RWPE1 (cell line): ENCODE measurements at places on chromosomes 12 and 14.

DNA sequence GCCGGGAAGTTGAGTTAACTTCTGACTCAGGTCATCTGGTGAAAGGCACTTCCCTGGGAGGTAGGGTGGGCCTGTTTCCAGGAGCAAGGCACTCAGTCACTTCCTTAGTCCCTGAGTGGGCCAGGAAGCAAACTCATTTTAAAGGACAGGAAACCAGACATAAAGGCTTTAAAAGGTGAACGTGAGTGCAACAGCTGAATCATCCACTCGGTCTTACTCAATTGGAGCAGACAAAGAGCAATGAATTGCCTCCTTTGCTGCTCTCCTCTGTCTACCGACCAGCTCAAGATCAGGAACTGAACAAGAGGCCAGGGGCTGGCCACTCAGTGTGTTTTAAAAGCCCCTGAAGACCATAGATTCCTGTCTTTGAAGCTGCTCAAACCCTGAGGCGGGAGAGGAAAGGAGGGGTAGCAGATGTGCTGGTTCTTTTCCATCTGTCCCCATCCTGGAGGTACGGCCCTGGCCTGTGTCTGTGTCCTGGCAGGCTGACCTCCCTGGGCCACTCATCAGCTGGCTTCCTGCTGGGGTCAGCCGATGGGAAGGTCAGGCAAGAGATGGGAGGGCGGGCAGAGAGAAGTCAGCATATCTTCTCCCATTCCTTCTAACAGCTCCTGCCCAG lies 148.9 kb downstream of the PPM1H start:
- peak; percentile 83 for DNase-seq

DNA sequence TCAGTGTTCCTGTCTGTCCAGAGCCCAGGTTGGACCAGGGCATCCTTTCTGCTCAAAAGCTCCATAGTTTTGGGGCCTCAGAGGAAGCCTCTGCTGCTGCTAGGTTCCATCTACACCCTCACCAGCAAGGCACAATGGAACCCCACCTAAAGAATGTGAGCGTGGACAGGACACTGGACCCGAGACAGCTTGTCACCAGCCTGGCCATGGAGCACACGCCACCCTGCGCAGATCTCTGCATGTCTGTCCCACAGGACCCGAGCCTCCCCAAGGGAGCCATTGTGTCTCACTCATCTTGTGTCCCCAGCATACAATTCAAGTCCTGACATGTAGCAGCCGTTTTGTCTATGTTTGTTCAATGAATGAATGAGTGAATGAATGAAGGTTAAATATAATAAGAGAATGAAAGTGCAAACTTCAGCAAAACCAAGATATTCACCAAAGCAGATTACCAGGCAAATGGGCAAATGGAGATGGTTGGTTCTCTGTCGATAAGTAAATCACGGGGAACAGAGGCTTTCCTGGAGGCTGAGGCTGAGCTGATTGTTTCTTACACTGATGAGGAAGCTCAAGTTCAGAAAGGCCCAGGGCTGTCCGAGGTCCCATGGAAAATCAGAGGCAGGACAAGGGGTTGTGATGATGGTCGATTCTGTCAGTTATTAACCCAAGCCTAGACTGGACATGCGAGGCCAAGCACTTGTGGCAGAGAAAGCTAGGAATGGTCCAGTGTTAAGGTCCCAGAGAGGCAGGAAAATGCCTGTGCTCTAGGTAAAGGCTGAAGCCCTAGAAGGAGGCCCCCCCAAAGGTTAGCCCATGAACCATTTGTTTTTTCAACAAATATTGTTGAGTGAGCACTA lies 27.0 kb downstream of the SERPINA3 start:
- no peak for DNase-seq

- DNase-seq = no peak
These were observed 18.3 kb downstream of the BMP4 start for GRCh38 chr14:53938136-53938837.

- DNase-seq = no peak
These were observed 27.5 kb downstream of the ADGRD1 start for GRCh38 chr12:130981074-130981742.

DNA sequence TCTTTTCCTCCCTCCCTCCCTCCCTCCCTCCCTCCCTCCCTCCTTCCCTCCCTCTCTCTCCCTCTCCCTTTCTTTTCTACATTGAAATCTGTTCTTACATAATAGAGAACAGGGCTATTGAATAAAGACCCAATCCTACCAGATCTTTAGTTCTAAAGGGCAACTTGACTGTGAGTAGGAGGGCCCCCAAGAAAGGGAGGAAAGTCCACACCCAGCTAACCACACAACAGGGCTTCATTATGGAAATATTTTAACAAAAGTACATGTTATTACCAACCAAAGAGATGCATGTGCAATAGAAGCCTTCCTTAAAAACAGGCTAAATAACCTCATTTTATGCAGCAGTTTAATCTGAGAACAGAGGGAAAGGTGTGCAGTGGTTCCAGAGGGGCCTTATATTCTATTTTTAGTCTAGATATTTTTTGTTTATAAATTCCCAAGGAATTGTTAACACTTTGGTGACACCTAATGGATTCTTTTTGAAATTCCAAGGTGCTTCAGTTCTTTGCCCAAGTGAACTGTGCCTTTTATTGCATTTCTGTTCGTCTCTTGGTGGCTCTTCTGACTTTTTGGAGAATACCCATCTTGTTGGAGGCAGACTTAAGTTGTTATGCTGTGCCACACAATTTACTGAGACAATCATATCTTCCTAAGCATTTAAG lies 63.0 kb downstream of the GNS start:
- peak; percentile 36 for DNase-seq

GRCh38 chr12:10211101-10211939 lies 1.4 kb upstream of the GABARAPL1 start:
- DNase-seq = no peak

DNA sequence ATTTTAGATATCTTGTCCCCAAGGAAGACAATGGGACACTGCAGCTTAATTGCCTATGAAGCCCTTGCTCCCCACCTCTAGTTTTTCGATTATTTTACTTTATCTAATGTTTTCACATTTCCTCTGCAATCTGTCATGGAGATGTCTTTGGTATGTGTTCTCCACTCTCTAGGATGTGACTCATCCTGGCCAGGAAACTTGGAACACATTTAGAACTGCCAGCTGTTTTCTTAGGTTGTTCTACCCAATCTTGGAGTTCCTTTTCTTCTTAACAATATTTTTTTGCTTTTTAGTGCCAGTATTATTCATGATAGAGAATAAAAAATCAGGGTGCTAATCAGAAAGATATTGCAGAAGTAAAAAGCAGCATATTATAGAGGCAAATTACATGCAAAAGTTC lies 101.7 kb upstream of the CLEC14A start:
- DNase-seq = peak; percentile 12

DNA sequence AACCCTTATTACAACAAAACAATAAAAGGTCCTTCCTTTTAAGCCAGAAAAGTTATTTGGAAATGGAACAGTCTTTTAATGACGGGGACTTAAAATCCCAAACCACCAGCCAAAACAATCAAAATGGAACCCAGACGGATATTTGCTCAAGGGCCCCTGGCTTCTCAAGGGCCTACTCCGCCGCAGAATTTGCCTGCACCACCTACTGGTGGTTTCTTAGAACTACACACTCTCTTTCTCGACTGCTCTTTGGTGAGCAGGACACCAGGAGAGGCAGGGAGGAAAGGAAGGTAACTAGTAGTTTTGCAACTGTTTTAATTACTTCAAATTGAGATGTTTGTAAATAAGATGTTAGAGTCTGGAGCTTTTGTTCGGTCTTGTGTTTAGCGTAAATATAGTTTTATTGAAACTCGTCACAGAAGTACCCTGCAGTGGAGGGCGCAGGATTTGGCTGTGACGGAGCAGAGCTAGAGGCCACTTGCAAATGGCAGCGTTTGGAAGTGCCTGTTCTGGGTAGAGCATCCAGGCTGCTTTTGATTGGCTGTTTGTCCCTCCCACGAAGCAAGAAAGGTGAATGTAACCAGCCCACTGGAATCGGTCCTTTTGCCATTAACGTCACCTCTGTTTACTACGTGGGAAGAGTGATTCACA lies 238.5 kb downstream of the CACNA1C start:
- DNase-seq = peak; percentile 53

- DNase-seq = peak; percentile 30
These were observed 91.0 kb upstream of the FOXN3 start for GRCh38 chr14:89507926-89508460.

DNA sequence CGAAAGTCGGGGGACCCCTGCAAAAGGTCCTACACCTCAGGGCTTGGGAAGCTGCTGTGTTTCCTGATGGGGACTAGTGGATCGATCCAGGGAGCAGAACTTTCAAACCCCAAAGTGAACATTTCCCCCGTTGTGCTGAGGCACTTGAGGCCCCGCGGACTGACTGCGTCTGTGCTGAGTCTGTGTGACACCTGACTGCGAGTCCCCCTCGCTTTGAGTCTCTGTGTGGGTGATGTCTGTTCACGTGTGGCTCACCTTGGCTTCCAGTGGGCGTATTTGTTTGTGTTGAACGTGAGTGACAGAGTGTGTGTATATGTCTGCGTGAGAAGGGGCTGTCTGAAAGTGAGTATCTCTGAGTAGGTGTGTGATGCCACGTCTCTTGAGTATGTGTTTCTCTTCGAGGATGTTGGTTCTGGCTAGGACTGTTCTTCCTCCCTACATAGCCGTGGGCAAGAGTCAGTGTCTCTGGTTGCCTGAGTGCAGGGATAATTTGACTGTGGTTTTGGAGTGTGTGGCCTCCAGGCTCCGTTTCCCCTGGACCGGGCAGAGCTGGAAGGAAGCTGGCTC lies 1.3 kb downstream of the TEAD4 start:
- peak; percentile 32 for DNase-seq
